ENCODE measurements at places on chromosomes 12 and 14.
A peak's percentile ranks its signal among the peaks of the same experiment; 100 is the strongest.

GRCh38 chr14:25406818-25407217 lies 356.9 kb upstream of the STXBP6 start:
- peak; percentile 33 for DNase-seq

GRCh38 chr14:68271913-68272391 lies 452.4 kb downstream of the RAD51B start:
- DNase-seq: no peak

DNA sequence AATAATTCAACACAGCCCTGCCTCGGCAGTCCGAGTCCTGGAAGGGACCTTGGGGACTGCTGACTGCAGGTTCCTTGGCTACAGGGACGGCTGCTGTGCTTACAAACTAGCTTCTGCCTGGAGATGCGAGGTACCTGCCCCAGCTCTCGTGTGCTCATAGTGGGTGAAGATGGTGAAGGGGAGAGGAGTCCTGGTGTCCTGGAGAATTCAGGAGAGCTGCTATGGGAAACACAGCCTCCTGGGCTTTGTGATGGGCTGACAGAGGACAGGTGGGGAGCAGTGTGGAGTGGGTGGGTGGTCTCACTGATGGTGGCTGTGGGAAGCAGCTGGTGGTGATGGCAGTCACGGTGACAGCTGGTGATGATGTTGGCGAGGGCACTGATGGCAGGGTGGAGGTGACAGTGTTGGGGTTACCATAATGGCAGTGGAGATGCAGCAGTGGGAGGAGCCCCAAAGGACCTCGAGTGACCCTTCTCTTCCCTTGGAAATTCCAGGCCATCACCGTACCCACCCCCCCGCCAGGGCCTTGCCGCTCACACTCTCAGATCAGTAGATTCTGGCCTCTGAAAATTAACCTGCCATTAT lies 32.8 kb downstream of the HVCN1 start:
- DNase-seq: no peak

- DNase-seq: no peak
Measured at GRCh38 chr14:106094654-106095189, 568.3 kb downstream of the TMEM121 start.

GRCh38 chr12:123943816-123944215 lies 28.8 kb downstream of the CCDC92 start:
- DNase-seq: no peak

GRCh38 chr12:13233830-13234641 lies 37.5 kb downstream of the EMP1 start:
- DNase-seq: no peak

- no peak for DNase-seq
Measured at GRCh38 chr12:87921621-87922020, 107.6 kb downstream of the C12orf50 start.

GRCh38 chr14:98203421-98203820 lies 1068.6 kb downstream of the BCL11B start:
- no peak for DNase-seq

- no peak for DNase-seq
Measured at GRCh38 chr12:20044846-20045245, 323.5 kb upstream of the PDE3A start.

All from HS-27A (cell line).